Vagina (tissue), 2 donors: ENCODE measurements at places on chromosomes 4 and X. TPM values are rescaled to one million over a fixed set of nuclear protein-coding genes. Genes with fewer than 3 reads are reported as not detected.

DNA sequence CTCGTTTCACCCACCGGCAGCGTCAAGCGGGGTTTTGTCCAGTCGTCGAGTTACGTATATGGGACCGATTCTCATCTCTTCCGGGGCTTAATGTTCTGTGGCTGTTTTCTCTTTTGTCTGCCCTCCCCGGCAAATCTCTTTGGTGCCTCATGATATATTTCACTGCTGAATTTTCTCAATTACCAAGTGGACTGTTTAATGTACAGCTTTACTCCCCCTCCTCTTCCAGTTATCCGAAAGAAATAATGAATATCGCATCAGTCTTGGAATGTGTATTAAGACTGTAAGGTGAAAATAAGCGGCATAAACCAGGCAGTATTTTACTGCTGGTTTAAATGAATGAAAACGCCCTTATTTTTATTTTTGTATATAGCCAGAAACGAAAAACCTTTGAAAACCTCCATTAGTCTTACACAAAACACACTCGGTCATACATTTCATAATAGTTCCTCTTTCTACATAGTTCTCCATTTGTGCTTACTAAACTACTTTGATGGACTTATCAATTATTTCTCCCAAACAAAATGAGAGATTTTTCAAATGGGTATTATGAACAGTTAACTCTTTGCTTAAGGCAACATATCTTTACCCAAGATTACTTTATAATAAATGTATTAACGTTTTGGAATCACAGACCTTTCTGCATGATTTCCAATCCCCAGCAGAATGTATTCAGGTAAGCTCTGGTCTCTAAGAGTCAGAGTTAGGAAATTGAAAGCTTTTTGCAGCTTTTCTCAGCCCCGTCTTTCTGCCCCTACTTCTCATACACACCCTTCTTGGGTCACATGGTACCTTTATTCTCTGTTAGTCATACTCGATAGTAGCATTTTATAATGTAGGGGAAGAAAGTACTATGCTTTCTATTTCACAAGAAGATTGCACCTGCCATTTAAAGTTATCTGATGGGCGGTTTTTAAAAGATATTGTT is 979 bp downstream of the RP2 start:
- H3K36me3 ChIP-seq, result no peaks in the 10 kb centered on the region
- H3K27me3 ChIP-seq, result no peaks in the 10 kb centered on the region
- no peak for DNase-seq

DNA sequence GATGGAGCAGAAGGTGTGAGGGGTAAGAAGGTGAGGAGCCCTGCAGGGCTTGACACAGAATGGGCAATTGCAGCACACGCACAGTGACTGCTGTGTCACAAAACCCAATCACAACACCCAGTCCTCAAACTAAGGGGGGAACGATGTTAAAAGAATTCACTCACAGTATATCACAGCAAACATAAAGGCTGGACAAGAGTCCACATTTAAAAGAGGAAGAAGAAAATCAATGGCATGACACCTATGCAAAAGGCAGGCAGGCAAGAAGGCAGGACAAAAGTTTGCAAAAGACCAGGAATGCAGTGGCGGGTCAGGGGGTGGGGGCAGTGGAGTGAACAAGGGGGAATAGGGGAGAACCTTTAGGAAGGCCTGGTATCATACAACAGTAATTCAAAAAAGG is 77.7 kb downstream of the CDS1 start:
- H3K4me1 ChIP-seq, result no peaks in the 10 kb centered on the region
- no peak overlapping the region for H3K4me3 ChIP-seq
- no peak overlapping the region for H3K27ac ChIP-seq
- no peak for DNase-seq
- no peaks in the 10 kb centered on the region for H3K27me3 ChIP-seq
- H3K36me3 ChIP-seq, result no peaks in the 10 kb centered on the region

The SSX4B gene
- not detected for total RNA-seq

GRCh38 chr4:53633608-53634007 is 42.3 kb upstream of the LNX1 start:
- H3K4me1 ChIP-seq, result no peaks in the 10 kb centered on the region
- H3K4me3 ChIP-seq, result no peak overlapping the region
- H3K27ac ChIP-seq, result peak overlapping the region; percentile 49
- no peak for DNase-seq

The POLN gene
- total RNA-seq, result 3.9 TPM

The MAGEA8 gene
- not detected for total RNA-seq

The IRAK1 gene
- total RNA-seq, result 46.7 TPM
